Osteoblast (primary cell): ENCODE measurements at places on chromosomes 4 and X. TPM values are rescaled to one million over a fixed set of nuclear protein-coding genes. Genes with fewer than 3 reads are reported as not detected.

DNA sequence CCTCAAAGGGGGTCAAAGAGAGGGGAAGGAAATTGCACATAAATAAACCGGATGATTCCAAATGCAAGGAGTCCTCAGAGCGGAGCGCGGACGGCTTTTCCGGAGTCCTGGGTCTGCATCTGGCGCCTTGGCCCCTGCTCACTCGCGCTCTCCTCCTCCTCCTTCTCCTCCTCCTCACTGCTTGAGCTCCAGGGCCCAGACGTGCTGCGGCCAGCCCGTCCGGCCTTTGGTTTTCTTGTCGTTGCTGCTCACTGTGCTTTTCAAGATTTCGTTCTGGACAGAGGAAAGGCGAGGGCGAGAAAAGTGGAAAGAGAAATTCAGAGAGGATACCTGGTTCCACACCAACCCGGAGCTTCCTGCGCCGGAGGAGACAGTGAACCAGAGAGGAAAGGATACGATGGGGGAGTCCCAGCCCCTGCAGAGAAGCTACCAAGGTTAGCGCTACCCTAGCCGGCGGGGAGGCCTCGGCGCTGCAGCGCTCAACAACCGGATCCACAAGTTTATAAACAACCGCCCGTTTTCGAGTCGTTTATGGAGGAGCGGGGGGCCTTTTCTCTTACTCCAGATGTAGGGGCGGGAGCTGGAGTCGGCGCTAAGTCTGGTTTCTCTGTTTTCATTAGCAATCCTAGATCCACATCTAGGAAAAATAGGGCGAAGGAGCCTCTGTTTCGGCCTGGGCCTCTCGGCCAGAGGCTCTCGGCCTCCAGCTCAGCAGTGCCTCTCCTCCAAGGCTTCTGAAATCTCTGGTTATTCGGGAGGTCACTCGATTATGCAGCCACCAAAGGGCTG, 2.7 kb downstream of the HAND2 start:
- peaks cover 8% of the 10 kb centered on the region for H3K4me1 ChIP-seq
- DNase-seq, result peak; percentile 71
- H3K27me3 ChIP-seq, result peaks cover 48% of the 10 kb centered on the region
- no peaks in the 10 kb centered on the region for H3K36me3 ChIP-seq
- H3K27ac ChIP-seq, result no peak overlapping the region

GRCh38 chr4:34922325-34922724, 1322.0 kb downstream of the ARAP2 start:
- no peaks in the 10 kb centered on the region for H3K4me1 ChIP-seq
- H3K36me3 ChIP-seq, result no peaks in the 10 kb centered on the region
- no peaks in the 10 kb centered on the region for H3K27me3 ChIP-seq
- H3K27ac ChIP-seq, result no peak overlapping the region
- no peak for DNase-seq

- peaks cover 38% of the 10 kb centered on the region for H3K4me1 ChIP-seq
- H3K36me3 ChIP-seq, result peaks cover 5% of the 10 kb centered on the region
These were observed at the start of gene EVC for GRCh38 chr4:5710961-5711478. Gene EVC (plus strand): TSS chr4:5711201. CDS start chr4:5711381, 180 bp downstream.

DNA sequence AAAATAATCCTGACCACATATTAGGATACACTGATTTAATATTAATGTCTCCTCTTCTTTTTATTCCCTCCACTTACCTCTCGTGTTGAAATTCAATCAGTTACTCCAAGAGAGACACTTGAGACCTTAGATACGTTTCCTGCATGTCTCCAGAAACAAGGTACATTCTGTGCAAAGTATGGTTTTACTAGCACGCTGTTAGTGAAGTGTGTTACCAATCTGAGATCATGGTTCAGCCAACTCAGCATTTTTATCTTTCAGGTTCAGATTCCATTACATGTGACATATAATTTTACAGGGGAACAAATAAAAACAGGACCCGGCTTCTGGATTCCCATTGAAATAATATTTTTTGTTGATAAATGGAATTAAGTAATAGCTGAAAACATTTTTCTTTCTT, 32.2 kb downstream of the PDLIM5 start:
- peaks cover 14% of the 10 kb centered on the region for H3K36me3 ChIP-seq
- no peak for DNase-seq
- H3K27ac ChIP-seq, result no peak overlapping the region
- H3K4me3 ChIP-seq, result no peak overlapping the region
- peaks cover 47% of the 10 kb centered on the region for H3K4me1 ChIP-seq

GPR50 gene
- total RNA-seq, result not detected in 2 replicates

RAB9A gene
- 58.9 and 63.0 TPM in 2 replicates for total RNA-seq

BMX gene
- total RNA-seq, result not detected in 2 replicates
